ENCODE measurements at places on chromosomes 12 and 14.

DNA sequence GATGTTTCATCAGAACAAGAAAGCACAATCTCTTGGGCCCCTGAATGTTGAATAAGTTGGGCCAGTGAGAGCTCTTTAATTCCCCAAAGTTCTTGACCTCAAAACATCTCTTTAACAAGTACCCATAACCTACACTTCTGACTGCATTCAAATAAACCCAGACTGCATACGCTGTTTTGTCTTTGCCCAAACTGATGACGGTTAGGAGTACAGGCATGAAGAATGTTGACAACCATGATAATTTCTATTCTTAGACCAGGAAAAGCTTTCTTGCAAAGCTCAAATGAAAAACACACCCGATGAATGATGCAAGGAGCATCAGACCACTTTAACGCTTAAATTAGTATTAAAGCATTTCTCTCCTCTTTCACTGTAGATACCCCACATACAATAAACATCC is 11.7 kb upstream of the RAB3IP start:
- DNase-seq: no peak

- DNase-seq: no peak
These were observed 23.4 kb upstream of the ELK3 start for GRCh38 chr12:96170762-96171161.

- no peak for DNase-seq
These were observed 36.7 kb downstream of the RBM19 start for GRCh38 chr12:113929312-113929989.

GRCh38 chr14:71931492-71932228 is 569 bp upstream of the RGS6 start:
- no peak for DNase-seq

GRCh38 chr12:94099632-94100031 is 48.7 kb upstream of the PLXNC1 start:
- DNase-seq: peak; percentile 20

GRCh38 chr12:8584004-8584403 is 28.7 kb downstream of the AICDA start:
- no peak for DNase-seq

- no peak for DNase-seq
These were observed 1331.5 kb upstream of the TMEM132C start for GRCh38 chr12:126935435-126935834.

GRCh38 chr14:100615736-100616695 is 28.8 kb upstream of the BEGAIN start:
- no peak for DNase-seq

- peak; percentile 95 for DNase-seq
These were observed 50.4 kb downstream of the CHGA start for GRCh38 chr14:92973261-92973797.

DNA sequence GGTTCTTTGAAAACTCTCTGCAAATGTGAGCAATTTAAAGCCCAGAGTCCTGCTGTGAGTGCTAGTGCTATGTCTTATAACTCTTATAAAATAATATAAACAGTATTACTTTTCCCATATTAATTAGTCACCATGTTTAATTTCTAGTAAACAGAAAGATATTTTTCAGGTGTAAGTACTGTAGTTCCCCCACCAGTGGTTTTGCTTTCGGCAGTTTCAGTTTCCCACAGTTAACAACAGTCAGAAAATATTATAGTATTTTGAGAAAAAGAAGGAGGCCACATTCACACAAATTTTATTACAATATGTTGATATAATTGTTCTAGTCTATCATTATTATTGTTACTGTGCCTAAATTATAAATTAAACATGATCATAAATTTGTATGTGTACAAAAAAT is 800.5 kb downstream of the LRFN5 start:
- DNase-seq: no peak

- no peak for DNase-seq
These were observed 367.4 kb downstream of the MED13L start for GRCh38 chr12:115910057-115910456.

GRCh38 chr12:58504143-58504938 is 416.0 kb downstream of the LRIG3 start:
- peak; percentile 93 for DNase-seq

DNA sequence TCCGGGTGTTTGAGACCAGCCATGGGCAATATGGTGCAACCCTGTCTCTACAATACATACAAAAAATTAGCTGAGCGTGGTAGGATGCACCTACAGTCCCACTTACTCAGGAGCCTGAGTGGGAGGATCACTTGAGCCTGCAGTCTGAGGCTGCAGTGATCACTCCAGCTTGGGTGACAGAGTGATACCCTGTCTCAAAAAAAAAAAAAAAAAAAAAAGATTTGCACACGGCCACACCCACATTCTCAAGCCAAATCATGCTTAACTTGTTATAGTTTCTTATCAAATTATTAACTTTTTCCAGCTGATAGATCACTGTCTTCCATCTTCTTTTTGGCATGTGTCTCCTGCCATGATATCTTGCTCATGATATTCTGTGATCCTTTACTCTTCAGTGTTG is 6.8 kb downstream of the DRAM1 start:
- no peak for DNase-seq

- peak; percentile 72 for DNase-seq
These were observed 24.8 kb downstream of the FOS start for GRCh38 chr14:75303381-75303789.

DNA sequence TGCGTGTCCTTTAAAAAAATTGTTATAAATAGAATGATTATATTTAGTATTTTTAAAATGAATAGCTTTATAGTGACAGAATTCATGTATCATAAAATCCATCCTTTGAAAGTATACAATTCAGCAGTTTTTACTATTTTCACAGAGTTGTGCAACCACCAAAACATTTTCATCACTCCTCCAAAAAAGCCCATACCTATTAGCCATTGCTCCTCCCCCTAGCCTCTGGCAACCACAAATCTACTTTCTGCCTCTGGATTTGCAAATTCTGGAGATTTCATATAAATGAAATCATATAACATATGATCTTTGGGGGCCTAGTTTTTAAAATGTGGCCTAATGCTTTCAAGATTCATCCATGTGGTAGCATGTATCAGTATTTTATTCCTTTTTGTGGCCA is 117.9 kb upstream of the MED13L start:
- DNase-seq: no peak

- peak; percentile 17 for DNase-seq
These were observed 34.6 kb upstream of the NFKBIA start for GRCh38 chr14:35438910-35439713.

DNA sequence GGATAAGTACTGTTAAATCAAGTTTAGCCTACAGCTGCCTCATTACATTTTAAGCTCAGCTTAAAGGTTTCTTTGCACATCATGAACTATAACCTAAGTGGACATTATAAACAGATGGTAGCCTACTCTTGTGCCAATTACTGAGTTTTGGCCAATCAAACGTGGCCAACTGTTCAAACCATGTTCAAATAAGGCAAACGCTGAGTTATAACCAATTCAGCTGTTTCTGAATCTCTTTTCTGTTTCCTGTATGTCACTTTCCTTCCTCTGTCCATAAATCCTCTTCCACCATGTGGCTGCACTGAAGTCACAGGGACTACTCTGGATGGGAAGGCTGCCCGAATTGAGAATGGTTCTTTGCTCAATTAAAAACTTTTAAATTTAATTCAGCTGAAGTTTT is 98.4 kb downstream of the BCAT1 start:
- DNase-seq: no peak

DNA sequence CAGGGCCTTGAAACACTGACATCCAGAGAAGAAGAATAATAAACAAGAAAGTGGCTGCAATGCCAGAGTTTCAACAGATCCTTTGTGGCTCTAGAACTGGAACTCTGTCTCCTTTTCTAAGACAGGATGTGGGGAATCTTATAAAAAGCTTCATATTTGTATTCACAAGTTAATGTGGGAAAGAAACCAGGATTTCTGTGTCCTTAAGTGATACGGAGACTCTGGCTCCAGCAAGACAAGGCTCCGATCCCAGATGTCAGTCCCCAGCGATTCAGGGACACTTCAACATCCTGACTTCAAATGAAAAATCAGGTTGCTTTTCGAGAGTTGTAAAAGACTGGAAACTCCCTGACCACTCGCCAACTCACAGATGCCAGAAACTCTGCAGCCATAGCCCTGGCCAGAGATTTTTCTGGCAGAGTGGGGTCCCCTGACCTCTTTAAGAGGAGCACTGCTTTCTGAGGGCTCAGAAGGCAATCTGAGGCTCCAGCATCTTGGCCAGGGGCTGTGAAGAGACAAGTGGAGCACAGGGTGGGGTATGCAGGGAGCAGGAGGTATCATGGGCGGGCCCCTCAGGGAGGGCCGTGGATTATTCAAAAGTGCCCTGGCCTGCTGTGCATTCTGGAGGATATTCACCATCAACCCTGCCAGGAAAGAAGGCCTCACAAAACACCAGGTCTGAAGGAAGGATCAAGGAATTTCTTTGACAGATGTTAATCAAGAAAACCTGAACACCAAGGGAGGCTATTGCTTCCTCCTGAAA is 53.3 kb downstream of the TMX1 start:
- peak; percentile 36 for DNase-seq

DNA sequence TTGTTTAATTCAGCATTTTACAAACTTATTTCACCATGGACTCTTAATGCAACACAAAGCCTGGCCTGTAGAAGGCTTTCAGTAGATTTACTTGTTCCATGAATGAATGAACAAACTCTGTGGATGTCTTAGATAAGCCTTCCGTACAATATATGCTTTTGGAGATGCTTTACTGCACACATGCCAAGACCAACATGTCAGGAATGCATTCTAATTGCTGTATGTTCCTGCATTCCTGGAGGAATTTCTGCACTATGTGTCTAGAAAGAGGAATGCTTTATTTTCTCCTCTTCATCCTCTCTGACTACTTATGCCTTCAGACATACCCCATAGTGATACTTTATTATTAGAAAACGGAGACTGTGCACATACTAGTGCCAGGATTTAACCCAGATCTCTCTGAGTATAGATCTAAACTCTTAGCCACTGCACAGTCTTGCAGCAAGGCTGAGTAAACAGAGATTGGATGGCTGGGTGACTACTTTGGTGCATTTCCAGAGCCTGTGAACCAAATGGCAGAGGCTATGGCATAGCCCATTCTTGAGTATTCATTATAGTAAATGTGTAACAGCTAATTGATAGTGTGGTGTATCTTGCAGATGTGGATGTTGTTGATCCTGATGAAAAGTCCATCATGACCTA is 108.2 kb downstream of the SYNE2 start:
- DNase-seq: no peak

- DNase-seq: no peak
These were observed 124.3 kb upstream of the EGLN3 start for GRCh38 chr14:34075042-34075744.

- no peak for DNase-seq
These were observed 2.0 kb upstream of the ACTN1 start for GRCh38 chr14:68981139-68981538.

- DNase-seq: no peak
These were observed 510 bp downstream of the EIF2S1 start for GRCh38 chr14:67360470-67361206.

DNA sequence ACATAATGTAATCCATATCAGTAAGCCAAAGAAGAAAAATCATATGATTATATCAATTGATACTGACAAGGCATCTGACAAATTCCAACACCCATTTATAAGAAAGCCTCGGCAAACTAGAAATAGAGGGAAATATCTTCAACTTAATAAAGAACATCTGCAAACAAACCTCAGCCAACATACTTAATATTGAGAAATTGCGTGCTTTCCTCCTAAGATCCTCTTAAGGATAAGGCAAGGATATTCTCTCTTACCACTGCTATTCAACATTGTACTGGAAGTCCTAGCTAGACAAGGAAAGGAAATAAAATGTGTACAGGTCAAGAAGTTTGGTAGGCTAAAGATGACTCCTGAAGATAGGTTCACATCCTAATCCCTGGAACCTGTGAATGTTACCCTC is 115.9 kb downstream of the DERA start:
- peak; percentile 42 for DNase-seq

- DNase-seq: no peak
These were observed 167.3 kb downstream of the PRKCH start for GRCh38 chr14:61488417-61489401.

GRCh38 chr14:32710731-32711680 is 227.7 kb upstream of the NPAS3 start:
- peak; percentile 61 for DNase-seq

DNA sequence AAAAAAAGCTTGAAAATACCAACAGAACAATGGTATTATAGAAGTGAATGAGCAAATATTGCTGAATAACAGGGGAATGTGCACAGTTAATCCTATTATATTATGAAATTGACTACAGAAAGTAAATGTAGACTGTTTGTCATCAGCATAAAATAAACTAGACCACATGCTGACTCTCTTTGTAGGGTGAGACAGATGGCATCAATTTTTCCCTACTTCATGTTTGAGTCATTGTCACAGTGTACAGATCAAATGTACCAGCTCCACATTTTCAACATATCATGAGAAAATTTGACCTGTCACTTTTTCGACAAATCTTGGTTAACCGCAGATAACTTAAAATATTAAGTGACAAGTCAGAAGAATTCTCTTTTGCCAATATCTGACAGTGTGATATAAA is 421.0 kb downstream of the RPL10L start:
- DNase-seq: no peak

- DNase-seq: no peak
These were observed 14.2 kb downstream of the RAP1B start for GRCh38 chr12:68624933-68625332.

- DNase-seq: peak; percentile 76
These were observed 120.1 kb downstream of the SMOC1 start for GRCh38 chr14:69999261-69999674.

GRCh38 chr12:549476-550082 is 89.8 kb downstream of the B4GALNT3 start:
- DNase-seq: no peak

- DNase-seq: no peak
These were observed 599 bp upstream of the CPSF6 start for GRCh38 chr12:69238589-69239351.

GRCh38 chr12:113055594-113056380 is 743 bp upstream of the DTX1 start:
- no peak for DNase-seq

GRCh38 chr12:7859552-7859951 is 13.2 kb downstream of the SLC2A14 start:
- DNase-seq: peak; percentile 86

DNA sequence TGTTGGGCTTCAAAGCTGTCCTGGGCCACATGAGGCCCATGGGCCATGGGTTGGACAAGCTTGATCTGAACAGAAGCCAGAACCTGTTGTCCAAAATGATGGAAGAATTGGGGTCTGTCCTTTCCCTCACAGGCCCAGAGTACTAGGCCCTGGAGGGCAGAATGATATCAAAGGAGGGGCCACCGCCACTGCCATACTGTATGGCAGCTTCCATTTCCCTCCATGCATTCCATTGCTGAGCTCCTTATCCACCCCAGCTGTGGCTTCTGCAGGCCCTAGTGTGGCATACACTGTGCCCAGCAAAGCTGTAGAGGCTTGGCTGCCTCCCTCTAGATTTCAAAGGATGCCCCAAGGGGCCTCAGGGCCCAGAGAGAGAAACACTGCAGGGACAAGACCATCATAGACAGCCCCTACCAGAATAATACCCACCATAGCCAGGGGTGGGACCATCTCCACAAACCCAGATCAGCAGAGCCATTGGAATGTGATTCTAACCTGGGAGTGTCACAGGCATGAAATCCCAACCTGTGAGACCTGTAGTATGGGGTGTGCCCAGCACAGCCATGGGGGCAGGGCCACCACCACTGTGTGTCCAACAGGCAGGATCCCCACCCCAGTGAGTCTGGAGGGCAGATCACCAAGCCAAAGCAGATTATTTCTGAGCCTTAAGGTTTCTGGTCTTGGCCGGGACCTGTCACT is 61.4 kb upstream of the BEGAIN start:
- no peak for DNase-seq

- peak; percentile 37 for DNase-seq
These were observed 13.1 kb downstream of the COPZ1 start for GRCh38 chr12:54337854-54338650.

GRCh38 chr12:69508621-69509020 is 38.4 kb downstream of the FRS2 start:
- DNase-seq: no peak
